Hypothalamus (tissue), 51 donors: ENCODE measurements at places on chromosomes 6 and 20.

- no peak for DNase-seq
These were observed 77.2 kb downstream of the UNC5CL start for GRCh38 chr6:40961831-40962230.

- DNase-seq: no peak
These were observed 136.1 kb upstream of the NOX3 start for GRCh38 chr6:155591741-155592140.

- no peak for DNase-seq
These were observed 6.0 kb downstream of the CD83 start for GRCh38 chr6:14123386-14124111.

GRCh38 chr6:148608199-148608951 is 138.5 kb upstream of the UST start:
- DNase-seq: no peak

DNA sequence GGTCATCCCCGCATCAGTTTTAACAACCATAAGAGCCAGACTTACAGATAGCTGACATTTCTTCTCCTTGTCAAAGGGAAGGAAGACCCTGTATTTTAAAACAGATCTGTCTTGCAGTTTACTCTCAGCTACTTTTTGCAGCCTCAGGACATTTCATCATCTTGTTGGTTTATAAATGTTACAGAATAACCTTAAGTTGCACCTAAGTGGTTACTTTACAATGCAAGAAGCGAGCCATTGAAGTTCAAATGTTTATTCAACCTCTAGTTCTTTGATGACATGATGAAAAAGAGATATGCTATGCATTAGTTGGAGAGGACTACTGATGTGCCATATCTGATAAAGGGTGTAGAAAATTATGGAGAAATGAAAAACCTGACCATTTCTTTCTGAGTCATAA is 187.9 kb upstream of the COL21A1 start:
- no peak for DNase-seq

GRCh38 chr6:40640599-40641227 is 53.5 kb upstream of the LRFN2 start:
- DNase-seq: no peak

GRCh38 chr6:139290787-139291311 is 949 bp downstream of the TXLNB start:
- no peak for DNase-seq

- DNase-seq: no peak
These were observed 68.7 kb upstream of the MYL9 start for GRCh38 chr20:36472637-36473090.

- peak; percentile 27 for DNase-seq
These were observed 55.1 kb downstream of the STAU1 start for GRCh38 chr20:49132995-49133478.

DNA sequence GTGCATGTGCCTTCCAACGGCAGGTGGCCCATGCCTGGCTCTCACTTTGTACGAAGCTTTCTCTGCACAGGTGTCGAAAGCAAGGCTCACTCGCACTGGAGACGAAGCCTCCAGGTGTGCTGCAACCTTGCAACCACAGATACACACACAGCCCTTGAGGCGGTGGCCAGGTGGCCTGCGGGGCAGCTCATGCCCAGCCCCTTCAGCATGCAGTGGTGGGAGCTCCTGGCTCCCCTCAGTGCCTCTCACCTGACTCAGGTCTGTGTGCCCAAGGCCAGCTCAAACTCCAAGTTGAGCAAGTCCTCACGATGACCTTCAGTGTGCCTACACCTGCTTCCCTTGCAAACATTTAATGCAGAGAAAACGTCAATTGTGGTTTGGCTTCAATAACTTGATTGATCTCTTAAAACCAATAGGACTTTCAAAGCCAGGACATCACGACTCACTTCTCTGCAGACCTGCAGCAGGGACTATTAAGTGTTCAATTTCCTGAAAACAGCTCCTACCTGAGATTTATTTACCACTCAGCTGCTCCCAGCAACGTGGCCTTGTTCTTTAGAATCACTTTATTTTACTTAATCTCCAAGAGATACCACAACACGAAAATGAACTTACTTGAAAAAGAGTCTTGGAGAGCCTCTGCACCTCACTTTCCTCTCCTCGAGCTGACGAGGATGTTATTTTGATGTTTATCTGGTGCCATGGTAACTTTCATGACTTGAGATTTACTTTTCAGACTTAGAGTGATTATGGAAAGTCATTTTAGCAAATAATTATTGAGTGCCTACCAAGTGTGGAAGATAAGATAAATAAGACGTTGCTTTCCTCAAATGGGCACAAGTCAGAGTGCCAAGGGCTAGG is 86.3 kb downstream of the SLC22A23 start:
- DNase-seq: no peak

- DNase-seq: no peak
These were observed 68.0 kb downstream of the OTOR start for GRCh38 chr20:16816192-16816591.

GRCh38 chr6:116326996-116327395 is 43.8 kb upstream of the DSE start:
- no peak for DNase-seq

DNA sequence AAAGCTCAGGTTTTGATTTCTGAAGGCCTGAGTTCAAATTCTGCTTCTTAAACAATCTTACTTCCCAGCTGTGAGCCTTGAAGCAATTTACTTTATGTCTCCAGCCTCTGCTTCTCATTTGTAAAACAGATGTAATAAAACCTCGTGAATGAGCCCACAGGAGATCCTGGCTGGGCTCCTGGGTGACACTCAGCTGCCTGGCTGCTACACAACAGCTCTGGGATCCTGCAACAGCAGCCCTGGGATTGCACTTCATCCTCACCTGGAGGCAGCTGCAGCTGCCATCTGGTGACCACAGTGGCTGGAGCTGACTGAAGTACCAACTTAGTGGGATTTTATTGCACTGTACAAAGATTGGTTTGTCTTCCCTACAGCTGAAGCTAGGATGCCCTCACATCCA is 98.6 kb downstream of the NDUFAF5 start:
- DNase-seq: no peak

GRCh38 chr6:124999105-124999764 is 37.0 kb downstream of the RNF217 start:
- DNase-seq: no peak

- DNase-seq: no peak
These were observed 2.7 kb upstream of the SIRPG start for GRCh38 chr20:1660246-1660645.

- no peak for DNase-seq
These were observed 34.8 kb downstream of the TOP1 start for GRCh38 chr20:41063442-41063841.

DNA sequence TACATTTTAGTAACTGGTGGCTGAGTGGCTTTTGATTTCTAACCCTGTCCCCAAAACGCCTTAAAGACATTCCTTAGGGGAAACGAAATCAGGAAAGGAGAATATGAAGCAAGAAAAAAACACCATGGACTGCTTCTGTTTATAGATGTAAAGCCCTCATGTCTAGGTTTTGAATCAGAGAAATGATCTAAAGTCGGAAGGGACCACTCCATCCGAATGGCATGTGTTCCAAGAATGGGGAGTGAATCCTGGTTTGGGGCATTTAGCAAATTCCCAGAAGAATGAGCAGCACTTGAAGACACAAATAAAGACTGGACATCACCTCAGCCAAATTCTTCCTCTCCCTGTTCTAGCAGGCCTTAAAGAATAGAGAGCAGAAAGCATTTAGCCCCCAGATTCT is 65.6 kb downstream of the CAP2 start:
- DNase-seq: no peak

DNA sequence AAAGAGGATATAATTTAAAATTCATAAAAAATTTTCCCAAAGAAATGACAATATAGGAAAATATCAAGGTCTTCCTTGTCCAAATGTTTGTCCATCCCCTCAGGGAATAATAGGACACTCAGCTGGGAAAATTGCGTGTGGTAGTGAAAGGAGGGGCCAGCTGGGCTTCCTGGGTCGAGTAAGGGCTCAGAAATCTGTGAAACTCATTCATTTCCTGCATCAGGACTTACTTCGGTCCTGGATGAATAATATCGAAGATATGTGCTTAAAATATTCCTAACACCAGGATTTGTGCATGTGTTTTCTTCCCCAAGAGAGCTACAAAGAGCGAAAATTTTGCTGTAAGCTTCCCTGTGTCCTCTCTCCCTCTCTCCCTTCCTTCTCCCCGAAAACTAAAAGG is 118.2 kb upstream of the GJE1 start:
- DNase-seq: no peak

- no peak for DNase-seq
These were observed 49.7 kb upstream of the EYA2 start for GRCh38 chr20:46844965-46845364.

DNA sequence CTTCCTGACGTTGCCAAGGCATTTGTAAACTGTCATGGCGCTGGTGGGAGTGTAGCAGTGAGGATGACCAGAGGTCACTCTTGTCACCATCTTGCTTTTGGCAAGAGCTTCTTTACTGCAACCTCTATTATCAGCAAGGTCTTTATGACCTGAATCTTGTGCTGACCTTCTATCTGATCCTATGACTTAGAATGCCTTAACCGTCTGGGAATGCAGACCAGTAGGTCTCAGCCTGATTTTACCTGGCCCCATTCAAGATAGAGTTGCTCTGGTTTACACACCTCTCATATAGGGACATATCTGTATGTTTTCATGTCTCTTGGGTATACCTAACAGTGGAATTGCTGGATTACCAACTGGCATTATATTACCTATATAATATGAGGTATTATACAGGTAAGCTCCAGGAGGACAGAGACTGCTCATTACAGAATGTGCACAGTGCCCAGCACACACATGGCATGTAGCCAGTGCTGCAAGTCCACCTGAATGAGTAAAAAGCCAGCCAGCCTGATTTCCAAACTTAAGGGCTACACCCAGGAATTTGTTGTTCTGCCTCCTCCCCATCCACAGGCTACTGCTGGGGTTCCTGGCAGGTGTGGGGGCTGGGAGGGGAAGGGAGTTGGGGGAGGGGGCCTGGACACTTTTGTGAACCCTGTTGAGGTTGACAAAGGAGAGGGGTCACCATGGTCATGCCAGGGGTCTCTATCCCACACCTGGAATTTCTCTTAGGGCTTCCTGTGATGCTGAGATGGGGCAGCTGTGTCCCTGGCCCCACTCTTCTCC is 35.2 kb upstream of the BLCAP start:
- no peak for DNase-seq

GRCh38 chr20:41932431-41932830 is 314.3 kb upstream of the CHD6 start:
- no peak for DNase-seq

- no peak for DNase-seq
These were observed 24.2 kb downstream of the AKAP12 start for GRCh38 chr6:151263967-151264366.

- no peak for DNase-seq
These were observed 85.0 kb downstream of the SULF2 start for GRCh38 chr20:47700327-47700726.

- no peak for DNase-seq
These were observed 29.7 kb downstream of the ZMYND8 start for GRCh38 chr20:47326658-47327268.

GRCh38 chr6:34938268-34938667 is 49.2 kb downstream of the ANKS1A start:
- no peak for DNase-seq

GRCh38 chr6:64774881-64775280 is 932.1 kb downstream of the EYS start:
- DNase-seq: no peak

DNA sequence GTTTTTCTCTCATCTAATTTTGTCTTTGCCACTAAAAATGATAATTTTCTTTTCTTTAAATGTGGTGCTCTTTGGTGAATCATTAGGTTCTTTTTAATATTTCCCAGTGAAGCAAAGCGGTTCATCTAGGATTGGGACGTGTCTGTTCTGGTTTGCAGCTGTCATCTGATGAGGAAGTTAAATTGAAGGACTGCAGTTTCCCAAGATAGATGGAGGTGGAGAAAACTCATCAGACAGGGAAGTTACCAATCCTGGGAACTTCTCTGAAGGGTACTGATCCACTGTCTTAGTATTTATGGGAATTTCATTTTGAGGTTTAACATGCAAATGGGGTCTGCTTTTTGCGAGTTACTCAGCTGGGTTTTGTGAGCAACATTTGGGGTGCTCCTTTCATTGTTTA is 2.4 kb upstream of the AARS2 start:
- DNase-seq: no peak

DNA sequence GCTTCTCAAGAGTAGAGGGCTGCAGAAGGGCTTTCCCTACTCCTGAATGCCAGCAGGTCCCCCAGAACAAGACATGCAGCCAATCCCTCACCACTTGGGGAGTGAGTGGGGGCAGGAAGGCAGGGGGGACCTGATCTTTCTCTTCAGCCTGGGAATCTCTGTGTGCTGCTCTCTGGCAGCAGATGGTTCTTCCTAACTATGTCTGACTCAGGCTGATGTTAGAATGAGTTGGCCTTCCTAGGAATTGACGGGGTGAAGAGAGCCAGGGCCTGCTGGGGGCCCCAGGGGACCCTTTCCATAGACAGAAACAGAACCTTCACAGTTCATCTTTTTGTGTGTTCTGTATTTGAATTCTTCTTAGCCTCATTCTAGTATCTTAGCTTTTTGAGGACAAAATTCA is 29.0 kb upstream of the TCP11 start:
- DNase-seq: no peak

- DNase-seq: no peak
These were observed 16.3 kb upstream of the PTPN1 start for GRCh38 chr20:50493881-50494253.

GRCh38 chr6:135054226-135054568 is 425 bp downstream of the HBS1L start:
- no peak for DNase-seq

DNA sequence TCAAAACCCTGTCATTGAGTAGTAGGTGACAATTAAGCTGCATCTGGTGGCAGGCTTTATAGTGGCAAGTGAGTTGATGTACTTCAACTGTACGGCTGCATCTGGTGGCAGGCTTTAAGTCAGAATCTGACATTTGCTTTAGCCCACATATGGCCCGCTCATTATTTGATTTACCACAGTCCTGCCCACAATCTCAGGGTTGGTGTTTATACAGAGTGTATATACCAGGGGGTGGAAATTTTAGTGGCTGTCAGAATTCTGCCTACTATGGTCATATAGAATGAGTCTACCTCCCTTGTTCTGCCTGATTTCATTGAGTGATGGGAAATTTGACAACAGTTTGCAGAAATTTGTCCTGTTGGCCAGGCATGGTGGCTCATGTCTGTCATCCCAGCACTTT is 112.3 kb downstream of the SMAP1 start:
- DNase-seq: no peak

DNA sequence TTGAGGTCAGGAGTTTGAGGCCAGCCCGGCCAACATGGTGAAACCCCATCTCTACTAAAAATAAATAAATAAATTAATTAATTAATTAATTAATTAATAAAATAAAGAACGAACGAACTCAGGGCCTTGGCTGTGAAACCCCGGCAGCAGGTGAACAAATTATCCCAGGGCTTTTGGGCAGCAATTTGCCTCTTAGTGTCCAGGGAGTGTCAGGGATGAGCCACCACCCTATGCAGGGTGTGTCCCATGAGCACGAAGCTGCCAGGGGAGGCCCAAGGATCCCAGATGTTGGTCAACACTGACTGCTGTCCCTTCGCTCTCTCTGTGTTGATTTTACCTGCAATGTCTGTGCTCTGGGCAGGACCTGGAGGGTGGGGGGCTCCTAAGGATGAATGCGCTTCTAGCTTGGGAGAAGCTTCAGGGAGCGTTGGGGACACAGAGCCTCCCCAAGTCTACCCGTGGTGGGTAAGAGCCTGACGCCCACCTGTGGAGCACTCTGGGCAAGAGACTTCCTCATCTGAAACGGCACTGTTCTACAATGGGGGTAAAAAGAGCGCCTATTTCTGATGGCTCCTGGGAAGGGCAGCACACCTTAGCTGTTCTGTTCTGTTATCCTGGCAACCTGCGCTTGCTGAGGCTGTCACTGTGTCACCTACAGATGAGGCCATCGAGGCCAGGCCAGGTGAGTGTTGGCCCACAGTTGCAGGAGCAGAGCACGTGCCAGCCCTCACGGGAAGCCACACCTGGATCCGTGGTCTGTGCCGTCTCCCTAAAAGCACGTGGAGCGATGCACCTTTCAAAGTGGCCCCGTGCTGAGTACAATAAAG is 125.5 kb upstream of the CDH4 start:
- no peak for DNase-seq
